ENCODE measurements at places on chromosomes 12 and 14.

DNA sequence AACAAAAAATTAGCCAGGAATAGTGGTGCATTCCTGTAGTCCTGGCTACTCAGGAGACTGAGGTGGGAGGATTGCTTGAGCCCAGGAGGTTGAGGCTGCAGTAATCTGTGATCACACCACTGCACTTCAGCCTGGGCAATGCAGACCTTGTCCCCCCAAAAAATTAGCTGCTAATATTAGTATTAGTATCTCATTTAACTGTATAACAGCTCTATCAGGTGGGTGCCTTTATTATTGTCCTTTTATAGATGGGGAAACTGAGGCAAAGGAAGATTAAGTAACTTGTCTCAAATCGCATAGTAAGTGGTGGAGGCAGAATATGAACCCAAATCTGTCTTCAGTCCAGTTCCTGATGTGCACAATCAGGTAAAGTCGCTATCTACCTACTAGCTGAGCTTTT is 142.3 kb upstream of the CRY1 start:
- H3K4me1 ChIP-seq = no peaks in the 10 kb centered on the region
- H3K36me3 ChIP-seq = no peaks in the 10 kb centered on the region
- H3K27me3 ChIP-seq = peaks cover 8% of the 10 kb centered on the region
- no peak for DNase-seq
- H3K27ac ChIP-seq = no peak overlapping the region

GRCh38 chr12:25121916-25122315 is 73.0 kb downstream of the DNAI7 start:
- H3K36me3 ChIP-seq = no peaks in the 10 kb centered on the region
- H3K27me3 ChIP-seq = no peaks in the 10 kb centered on the region
- no peak for DNase-seq
- H3K4me3 ChIP-seq = no peak overlapping the region
- H3K27ac ChIP-seq = no peak overlapping the region
- no peaks in the 10 kb centered on the region for H3K4me1 ChIP-seq

DNA sequence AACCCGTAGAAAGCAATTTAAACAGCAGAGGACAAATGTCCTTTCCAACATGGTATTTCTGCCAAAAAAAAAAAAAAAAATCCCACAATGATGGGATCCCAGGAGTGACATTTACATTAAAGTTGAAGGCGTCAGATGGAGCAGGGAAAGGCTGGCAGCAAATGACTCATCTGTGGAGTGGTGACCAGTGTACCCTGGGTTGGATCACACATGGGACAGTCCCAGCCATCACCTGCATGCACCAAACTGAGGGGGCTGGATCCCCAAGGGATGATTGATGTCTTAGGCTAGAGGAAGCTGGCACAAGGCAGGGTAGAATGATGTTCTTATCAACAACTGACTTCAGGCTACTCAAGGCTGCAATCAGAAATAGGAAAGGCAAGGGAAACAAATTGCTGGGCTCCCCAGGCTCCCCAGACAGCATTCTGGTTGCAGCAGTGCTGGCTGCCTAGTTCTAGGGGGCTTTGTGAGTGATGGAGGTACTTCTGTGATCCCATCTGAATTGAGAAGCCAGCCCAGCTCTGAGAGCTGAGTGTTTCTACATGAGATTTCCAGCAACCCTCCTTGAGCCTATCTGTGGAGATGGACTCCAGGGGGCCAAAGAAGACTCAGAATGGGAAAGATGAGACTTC is 117.9 kb downstream of the DPF3 start:
- no peak overlapping the region for H3K27ac ChIP-seq
- H3K27me3 ChIP-seq = no peaks in the 10 kb centered on the region
- no peak overlapping the region for H3K4me3 ChIP-seq
- H3K36me3 ChIP-seq = no peaks in the 10 kb centered on the region

DNA sequence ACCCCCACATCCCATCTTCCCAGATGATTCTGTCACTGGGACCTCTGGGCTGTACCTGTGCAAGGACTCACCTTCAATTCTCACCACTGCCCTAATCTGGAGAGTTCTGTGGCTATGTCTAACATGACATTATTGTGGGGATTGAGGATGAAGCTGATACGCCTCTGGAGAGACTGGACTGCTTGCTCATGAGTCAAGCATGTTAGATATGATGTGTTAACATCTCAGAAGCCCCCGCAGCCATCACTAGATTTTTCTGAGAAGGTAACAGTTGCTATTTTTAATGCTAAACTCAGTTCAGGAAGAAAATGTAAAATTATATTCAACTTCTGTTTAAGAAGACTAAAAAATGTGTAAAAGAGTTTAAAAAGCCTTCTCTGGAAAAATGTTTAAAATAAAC is 25.7 kb downstream of the JKAMP start:
- no peaks in the 10 kb centered on the region for H3K27me3 ChIP-seq
- no peak for DNase-seq
- H3K4me1 ChIP-seq = no peaks in the 10 kb centered on the region
- H3K36me3 ChIP-seq = no peaks in the 10 kb centered on the region
- H3K27ac ChIP-seq = no peak overlapping the region

GRCh38 chr14:79643132-79643531 is 568.2 kb downstream of the DIO2 start:
- H3K4me3 ChIP-seq = no peak overlapping the region
- H3K36me3 ChIP-seq = no peaks in the 10 kb centered on the region
- H3K4me1 ChIP-seq = no peaks in the 10 kb centered on the region
- no peak overlapping the region for H3K27ac ChIP-seq

- peaks cover 4% of the 10 kb centered on the region for H3K27me3 ChIP-seq
- no peak for DNase-seq
- H3K4me1 ChIP-seq = peaks cover 13% of the 10 kb centered on the region
- peaks cover 2% of the 10 kb centered on the region for H3K36me3 ChIP-seq
- no peak overlapping the region for H3K27ac ChIP-seq
- H3K4me3 ChIP-seq = no peak overlapping the region
These were observed 4.1 kb downstream of the C12orf75 start for GRCh38 chr12:105334582-105334981.

DNA sequence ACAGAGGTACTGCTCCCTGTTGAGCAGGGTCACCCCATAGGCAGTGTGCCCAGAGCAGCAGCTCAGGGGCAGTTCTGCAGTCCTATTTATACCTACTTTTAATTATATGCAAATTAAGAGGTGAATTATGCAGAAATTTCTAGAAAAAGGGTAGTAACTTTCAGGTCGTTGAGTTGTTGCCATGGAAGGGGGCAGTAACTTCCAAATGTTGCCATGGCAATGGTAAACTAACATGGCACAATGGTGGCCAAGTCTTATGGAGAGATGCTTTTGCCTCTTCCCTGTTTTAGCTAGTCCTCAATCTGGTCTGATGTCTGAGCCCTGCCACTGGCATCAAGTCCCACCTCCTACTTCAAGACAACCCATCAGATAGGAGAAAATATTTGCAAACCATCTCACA is 30.4 kb upstream of the P2RX7 start:
- no peaks in the 10 kb centered on the region for H3K36me3 ChIP-seq
- H3K4me3 ChIP-seq = no peak overlapping the region
- DNase-seq = no peak

- H3K36me3 ChIP-seq = no peaks in the 10 kb centered on the region
- no peak overlapping the region for H3K4me3 ChIP-seq
These were observed 105.2 kb downstream of the DNAI7 start for GRCh38 chr12:25089738-25090137.

- peak overlapping the region; percentile 94 for H3K4me3 ChIP-seq
- peaks cover 20% of the 10 kb centered on the region for H3K36me3 ChIP-seq
- DNase-seq = no peak
- no peak overlapping the region for H3K27ac ChIP-seq
These were observed 606 bp downstream of the CINP start for GRCh38 chr14:102362084-102362483.

DNA sequence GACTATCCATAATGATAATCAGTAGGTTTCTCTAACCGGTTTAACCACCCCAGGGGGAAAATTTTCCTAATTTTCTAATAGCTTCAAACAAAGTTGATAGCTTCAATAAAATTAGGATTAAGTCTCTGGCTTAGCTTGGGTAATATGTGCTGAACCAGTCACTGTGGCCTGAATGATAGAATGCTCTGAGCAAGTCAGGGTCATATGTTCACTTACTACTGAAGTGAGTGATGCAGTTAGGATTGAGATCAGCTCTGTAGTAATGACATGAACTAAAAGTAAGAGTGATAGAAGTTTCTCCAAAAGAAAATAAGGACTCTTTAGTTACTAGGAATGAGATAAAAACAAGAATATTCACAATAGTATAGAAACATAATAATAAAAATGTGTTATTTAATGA is 32.6 kb downstream of the ETNK1 start:
- no peak for DNase-seq
- no peaks in the 10 kb centered on the region for H3K4me1 ChIP-seq
- peaks cover 68% of the 10 kb centered on the region for H3K36me3 ChIP-seq
- H3K27me3 ChIP-seq = no peaks in the 10 kb centered on the region
- no peak overlapping the region for H3K4me3 ChIP-seq

DNA sequence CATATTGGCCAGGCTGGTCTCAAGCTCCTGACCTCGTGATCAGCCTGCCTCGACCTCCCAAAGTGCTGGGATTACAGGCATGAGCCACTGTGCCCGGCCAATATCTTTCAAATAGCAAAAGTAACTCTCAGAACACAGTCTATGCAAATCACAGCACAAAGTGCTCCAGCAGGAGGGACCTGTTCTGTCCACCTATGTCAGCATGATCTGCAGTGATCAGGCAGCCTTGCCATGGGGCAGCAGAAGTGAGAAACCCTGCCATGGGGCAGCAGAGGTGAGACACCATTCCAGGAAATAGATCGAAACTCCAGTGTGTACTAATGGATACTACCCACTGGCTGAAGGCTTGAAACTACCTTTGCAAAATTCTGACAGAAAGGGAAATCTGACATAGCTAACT is 78.5 kb upstream of the EIF5 start:
- H3K4me3 ChIP-seq = no peak overlapping the region
- no peaks in the 10 kb centered on the region for H3K4me1 ChIP-seq
- H3K27me3 ChIP-seq = no peaks in the 10 kb centered on the region
- H3K27ac ChIP-seq = no peak overlapping the region
- no peak for DNase-seq

- H3K36me3 ChIP-seq = no peaks in the 10 kb centered on the region
- no peak overlapping the region for H3K27ac ChIP-seq
- no peak for DNase-seq
- no peak overlapping the region for H3K4me3 ChIP-seq
- no peaks in the 10 kb centered on the region for H3K27me3 ChIP-seq
These were observed 35.4 kb downstream of the TNFAIP2 start for GRCh38 chr14:103158688-103159087.

GRCh38 chr12:76201316-76201715 is 116.8 kb upstream of the NAP1L1 start:
- H3K4me3 ChIP-seq = no peak overlapping the region
- no peak overlapping the region for H3K27ac ChIP-seq
- no peak for DNase-seq

GRCh38 chr12:117277875-117278274 is 83.6 kb downstream of the NOS1 start:
- no peak overlapping the region for H3K4me3 ChIP-seq
- no peak overlapping the region for H3K27ac ChIP-seq
- no peak for DNase-seq
- no peaks in the 10 kb centered on the region for H3K27me3 ChIP-seq
- no peaks in the 10 kb centered on the region for H3K4me1 ChIP-seq
- H3K36me3 ChIP-seq = no peaks in the 10 kb centered on the region

GRCh38 chr14:37197421-37198272 is at the start of gene MIPOL1:
Gene MIPOL1, plus strand, starts transcription at chr14:37197937. Its CDS starts 49,952 bp downstream, at chr14:37247889.
- no peaks in the 10 kb centered on the region for H3K27me3 ChIP-seq
- H3K27ac ChIP-seq = peak within 1 kb of the TSS; percentile 54
- peak within 1 kb of the TSS; percentile 86 for H3K4me3 ChIP-seq
- peak; percentile 61 for DNase-seq
- H3K4me1 ChIP-seq = peaks cover 1% of the 10 kb centered on the region
- no peaks in the 10 kb centered on the region for H3K36me3 ChIP-seq

- H3K4me1 ChIP-seq = peaks cover 6% of the 10 kb centered on the region
- no peaks in the 10 kb centered on the region for H3K36me3 ChIP-seq
- no peak overlapping the region for H3K4me3 ChIP-seq
- no peak for DNase-seq
These were observed 18.7 kb downstream of the RASAL1 start for GRCh38 chr12:113116875-113117274.

DNA sequence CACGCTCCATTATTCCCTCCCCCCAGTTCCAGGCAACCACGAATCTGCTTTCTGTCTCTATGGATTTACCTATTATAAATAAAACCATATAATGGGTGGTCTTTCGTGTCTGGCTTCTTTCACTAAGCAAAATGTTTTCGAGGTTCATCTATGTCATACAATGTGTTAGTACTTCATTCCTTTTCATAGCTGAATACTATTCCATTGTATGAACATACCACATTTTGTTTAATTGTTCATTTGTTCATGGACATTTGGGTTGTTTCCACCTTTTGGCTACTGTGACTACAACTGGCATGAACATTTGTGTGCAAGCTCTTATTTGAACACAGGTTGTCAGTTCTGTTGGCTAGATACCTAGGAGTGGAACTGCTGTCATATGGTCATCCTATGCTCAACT is 12.9 kb upstream of the PAPOLA start:
- H3K27me3 ChIP-seq = no peaks in the 10 kb centered on the region
- no peaks in the 10 kb centered on the region for H3K4me1 ChIP-seq
- no peaks in the 10 kb centered on the region for H3K36me3 ChIP-seq
- no peak for DNase-seq
- no peak overlapping the region for H3K4me3 ChIP-seq

DNA sequence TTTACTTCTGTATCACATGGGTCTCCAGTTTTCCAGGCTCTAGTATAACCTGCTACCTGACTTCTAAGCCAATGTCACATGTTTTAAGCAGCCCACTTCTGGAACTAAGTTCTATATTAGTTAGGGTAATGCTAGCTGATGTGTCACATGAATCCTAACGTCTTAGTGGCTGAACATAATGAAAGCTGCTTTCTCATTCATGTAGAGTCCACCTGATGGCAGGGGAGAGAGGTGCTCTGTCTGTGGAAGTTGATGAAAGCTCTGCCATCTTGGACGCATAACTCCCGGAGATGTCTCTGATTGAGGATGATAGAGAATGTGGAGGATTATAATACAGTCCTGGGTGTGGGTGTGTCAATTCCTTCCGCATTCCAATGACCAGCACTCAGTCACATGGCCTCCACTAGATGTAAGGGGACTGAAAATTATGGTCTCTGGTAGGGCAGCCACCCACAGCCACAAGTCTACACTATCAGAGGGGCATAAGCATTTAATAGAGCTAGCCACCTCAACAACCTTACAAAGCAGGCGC is 234.4 kb upstream of the CRY1 start:
- no peaks in the 10 kb centered on the region for H3K27me3 ChIP-seq
- no peak overlapping the region for H3K27ac ChIP-seq
- no peaks in the 10 kb centered on the region for H3K36me3 ChIP-seq
- H3K4me3 ChIP-seq = no peak overlapping the region
- DNase-seq = no peak

All from neuronal stem cell (in vitro differentiated cells).